ENCODE measurements at places on chromosomes 3 and 15.

- DNase-seq: no peak
Measured at GRCh38 chr3:196634829-196635228, 4.7 kb upstream of the NRROS start.

- DNase-seq: peak; percentile 91
Measured at GRCh38 chr3:100210772-100211135, 50.0 kb upstream of the TBC1D23 start.

GRCh38 chr3:188627652-188628051 lies 473.7 kb downstream of the LPP start:
- DNase-seq: peak; percentile 94

DNA sequence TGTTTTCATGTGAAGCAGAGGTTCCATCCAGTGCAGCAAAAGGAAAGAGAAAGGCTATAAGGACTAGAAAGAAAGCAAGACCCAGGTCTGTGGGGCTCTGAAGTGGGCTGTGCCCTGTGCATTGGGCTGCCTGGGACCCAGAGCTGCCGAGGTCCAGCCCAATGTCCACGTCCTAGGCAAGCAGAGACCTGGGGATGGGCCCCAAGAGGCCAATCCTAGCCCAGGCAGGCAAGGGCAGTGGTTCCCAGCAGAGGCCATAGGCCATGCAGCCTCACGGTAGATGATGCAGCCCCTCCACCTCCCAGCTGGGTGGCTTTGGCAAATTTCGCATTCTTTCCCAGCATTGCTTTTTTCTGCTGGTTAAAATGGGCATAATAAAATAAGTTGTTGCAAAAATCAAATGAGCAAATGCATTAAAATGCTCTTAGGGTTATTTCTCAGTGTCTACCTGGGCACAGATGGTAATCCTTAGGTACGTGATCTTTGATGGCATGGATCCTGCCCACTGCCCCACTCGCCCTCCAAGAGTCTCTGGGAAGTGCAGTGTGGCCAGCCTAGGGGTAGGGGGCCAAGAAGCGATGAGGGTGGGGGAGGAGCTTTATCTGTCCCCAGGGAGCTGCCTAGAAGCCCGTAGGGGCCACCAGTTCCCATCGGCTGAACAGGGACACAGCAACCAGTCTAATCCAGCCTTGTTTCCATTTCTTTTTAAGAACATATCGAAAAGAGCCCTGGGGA lies 22.3 kb upstream of the GP9 start:
- DNase-seq: no peak

GRCh38 chr15:67967871-67968431 lies 86.2 kb upstream of the PIAS1 start:
- peak; percentile 15 for DNase-seq

DNA sequence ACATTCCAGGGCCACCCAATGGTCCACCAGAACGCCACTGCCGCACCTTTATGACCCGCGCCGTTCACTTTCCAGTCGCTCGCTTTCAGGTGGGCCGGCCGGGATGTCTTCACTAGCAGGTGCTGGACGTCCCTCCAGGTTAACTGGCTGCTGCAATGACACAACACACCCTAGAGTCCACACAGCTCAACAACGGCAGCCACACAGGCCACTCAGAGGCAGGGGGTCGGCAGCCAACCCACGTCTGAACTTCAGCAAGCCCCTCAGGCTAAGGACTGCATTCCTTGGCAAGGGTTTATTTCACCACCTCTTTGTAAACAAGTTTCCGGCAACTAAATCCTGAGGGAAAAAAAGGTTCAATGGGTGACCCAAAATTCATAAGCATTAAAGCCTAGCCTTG lies 89.2 kb upstream of the SNRPA1 start:
- no peak for DNase-seq

- peak; percentile 91 for DNase-seq
Measured at GRCh38 chr15:63236272-63236671, 41.1 kb upstream of the APH1B start.

DNA sequence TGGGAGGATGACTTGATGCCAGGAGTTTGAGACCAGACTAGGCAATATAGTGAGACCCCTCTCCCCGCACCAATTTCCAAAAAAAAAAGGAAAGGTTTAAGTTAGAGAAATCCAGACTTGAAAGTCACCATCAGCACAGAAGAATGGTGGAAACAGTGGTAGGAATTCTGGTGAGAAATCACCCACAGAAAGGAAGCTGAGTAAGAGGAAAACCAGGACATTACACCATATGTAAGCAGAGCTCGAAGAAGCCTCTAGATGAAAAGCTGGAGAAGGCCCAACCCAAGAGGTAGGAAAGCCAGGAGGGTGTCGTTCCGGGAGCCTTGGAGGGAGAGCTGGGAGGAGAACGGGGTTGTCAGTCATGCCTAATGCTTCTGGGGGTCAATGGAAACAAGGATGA lies 40.5 kb downstream of the RASGRP1 start:
- peak; percentile 15 for DNase-seq

GRCh38 chr3:171506743-171507319 lies 46.6 kb upstream of the TNIK start:
- DNase-seq: peak; percentile 53

GRCh38 chr3:56069766-56070165 lies 398.5 kb downstream of the ERC2 start:
- no peak for DNase-seq

GRCh38 chr3:30501526-30501925 lies 104.9 kb upstream of the TGFBR2 start:
- no peak for DNase-seq

GRCh38 chr15:74215958-74216357 lies 13.4 kb upstream of the STRA6 start:
- no peak for DNase-seq

- no peak for DNase-seq
Measured at GRCh38 chr3:38740537-38740936, 75.5 kb downstream of the SCN10A start.

- DNase-seq: no peak
Measured at GRCh38 chr3:107446706-107447105, 69.5 kb downstream of the CCDC54 start.

GRCh38 chr3:196803891-196804468 lies 63.7 kb upstream of the SENP5 start:
- DNase-seq: no peak

GRCh38 chr3:122251428-122251827 lies 68.0 kb downstream of the CASR start:
- no peak for DNase-seq

DNA sequence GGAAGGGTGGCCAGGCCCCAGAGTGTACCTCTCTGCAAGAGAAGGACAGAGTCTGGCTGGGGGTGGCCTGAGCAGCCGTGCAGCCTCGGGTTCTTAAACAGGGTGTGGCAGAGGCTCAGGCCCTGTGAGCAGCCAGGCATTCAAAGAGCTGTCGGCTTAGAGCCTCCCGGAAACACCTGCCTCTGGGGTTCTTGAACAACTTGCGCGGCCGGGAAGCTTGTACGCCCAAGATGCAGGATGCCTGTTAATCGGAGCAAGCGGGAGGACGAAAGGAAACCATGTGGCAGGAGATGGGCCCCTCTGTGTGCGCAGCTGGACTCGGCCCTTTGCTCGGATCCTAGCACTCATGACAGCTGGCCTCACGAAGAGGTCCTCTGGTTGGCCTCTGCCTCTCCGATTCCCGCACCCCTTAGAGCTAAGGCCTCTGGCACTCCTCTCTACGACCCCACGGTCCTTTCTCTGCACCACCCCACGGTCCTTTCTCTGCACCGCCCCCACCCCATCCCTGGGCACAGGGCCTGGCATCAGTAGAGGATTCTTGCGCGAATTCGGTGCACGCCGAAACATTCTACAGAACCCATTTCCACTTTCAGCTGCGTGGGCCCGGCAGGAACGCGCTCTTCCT lies 23.9 kb upstream of the TXNRD3 start:
- no peak for DNase-seq

DNA sequence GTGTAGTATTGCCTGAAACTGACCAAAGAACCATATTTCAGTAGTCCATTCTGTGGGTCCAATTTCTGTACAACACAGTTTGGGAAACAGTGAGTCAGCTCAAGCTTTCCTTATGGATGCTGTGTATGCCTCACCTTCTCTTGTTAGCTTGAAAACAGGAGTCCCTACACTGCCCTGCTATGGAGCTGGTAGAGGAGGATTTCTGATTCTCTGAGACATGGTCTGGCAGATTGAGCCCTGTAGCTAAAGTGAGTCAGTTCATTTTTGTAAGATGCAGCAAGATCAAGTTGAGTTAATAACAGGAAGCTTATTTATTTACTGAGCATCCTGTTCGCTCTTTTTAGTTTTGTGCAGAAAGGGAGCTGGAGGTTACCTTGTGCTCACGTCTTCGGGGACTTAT lies 424.1 kb upstream of the RBMS3 start:
- DNase-seq: no peak

DNA sequence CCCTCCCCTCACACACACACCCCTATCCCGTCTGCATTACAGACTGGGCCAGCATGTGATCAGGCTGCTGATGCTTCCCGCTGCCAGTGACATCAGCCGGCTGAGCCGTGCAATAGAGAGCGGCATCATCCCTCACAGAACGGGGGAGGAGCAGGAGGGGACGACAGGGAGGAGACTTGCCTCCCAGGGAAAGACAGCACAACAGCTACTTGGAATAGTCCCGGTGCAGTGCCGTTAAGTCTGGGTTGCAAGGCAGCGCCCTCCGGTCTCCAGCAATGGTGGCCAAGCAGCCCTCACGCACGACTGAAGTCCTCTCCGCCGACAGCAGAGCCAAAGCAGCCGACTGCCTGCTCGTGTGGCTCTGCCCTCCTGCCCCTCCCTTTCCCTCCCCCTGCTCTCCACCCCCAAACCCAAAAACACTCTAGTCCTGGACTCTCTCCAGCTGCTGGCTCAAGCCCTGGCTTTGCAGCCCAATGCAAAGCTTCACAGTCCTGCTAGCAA lies 31.5 kb upstream of the RPS17 start:
- peak; percentile 78 for DNase-seq

GRCh38 chr15:75672646-75673425 lies 25.1 kb downstream of the SNX33 start:
- DNase-seq: peak; percentile 84

- no peak for DNase-seq
Measured at GRCh38 chr3:172347895-172348679, 100.2 kb downstream of the GHSR start.

- no peak for DNase-seq
Measured at GRCh38 chr15:44666210-44667038, 3.0 kb upstream of the SPG11 start.

DNA sequence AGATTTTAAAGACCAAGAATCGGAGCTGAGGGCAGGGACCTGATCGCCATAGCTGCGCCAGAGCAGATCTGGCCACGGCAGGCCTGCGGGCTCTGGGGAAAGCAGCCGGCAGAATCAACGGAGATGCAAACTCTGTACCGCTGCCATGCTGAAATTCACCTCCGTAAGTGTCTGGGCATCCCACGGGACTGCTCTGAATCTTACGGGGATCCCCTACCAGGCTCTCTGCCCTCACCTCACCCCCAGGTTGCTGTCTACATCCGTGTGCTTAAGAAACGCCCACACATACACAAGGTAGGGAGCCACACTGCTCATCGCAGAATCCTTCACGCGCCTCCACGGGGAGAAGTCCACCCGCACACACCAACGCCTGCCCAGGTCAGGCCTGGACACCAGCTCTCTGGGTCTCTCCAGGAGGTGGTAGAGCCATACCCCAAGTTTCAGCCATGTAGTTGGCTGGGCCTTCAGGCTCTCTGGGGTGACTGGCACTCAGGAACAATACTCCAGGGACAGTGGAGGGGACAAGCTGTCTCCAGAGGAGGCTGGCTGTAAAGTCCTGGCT lies 33.5 kb downstream of the FAM174B start:
- no peak for DNase-seq

DNA sequence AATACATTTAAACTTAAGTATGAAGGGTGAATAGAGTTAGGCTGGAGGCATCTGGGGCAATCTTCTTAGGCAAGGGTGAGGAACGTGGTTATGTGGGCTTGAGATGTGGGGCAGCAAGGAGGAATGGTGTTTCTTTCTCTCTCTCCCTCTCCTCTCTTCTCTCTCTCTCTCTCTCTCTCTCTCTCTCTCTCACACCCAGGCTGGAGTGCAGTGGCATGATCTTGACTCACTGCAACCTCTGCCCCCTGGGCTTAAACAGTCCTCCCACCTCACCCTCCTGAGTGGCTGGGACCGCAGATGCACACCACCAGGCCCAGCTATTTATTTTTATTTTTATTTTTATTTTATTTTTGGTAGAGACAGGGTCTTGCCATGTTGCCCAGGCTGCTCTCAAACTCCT lies 4.0 kb upstream of the MGA start:
- DNase-seq: peak; percentile 64

GRCh38 chr15:81157195-81157938 lies 23.3 kb downstream of the CFAP161 start:
- DNase-seq: no peak

DNA sequence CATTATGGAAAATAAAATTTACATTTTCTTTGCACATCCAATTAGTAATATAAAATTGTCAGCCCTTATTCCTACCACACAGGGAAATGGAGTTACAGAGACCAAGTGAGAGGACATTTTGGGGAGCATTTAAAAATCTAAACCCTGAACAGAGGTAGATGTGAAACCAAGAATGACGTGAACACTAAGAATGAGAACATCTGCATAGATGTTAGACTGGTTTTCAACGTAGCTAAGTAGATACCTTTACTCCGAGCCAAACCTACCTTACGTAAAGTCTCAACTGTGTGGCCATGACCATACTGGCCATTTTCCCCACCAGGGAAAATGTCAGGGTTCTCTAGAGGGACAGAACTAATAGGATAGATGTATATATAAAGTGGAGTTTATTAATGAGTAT lies 51.4 kb upstream of the THBS1 start:
- no peak for DNase-seq

GRCh38 chr3:14256561-14257342 lies 78.1 kb downstream of the LSM3 start:
- DNase-seq: no peak

GRCh38 chr3:99536555-99537314 lies 101.7 kb upstream of the COL8A1 start:
- no peak for DNase-seq

DNA sequence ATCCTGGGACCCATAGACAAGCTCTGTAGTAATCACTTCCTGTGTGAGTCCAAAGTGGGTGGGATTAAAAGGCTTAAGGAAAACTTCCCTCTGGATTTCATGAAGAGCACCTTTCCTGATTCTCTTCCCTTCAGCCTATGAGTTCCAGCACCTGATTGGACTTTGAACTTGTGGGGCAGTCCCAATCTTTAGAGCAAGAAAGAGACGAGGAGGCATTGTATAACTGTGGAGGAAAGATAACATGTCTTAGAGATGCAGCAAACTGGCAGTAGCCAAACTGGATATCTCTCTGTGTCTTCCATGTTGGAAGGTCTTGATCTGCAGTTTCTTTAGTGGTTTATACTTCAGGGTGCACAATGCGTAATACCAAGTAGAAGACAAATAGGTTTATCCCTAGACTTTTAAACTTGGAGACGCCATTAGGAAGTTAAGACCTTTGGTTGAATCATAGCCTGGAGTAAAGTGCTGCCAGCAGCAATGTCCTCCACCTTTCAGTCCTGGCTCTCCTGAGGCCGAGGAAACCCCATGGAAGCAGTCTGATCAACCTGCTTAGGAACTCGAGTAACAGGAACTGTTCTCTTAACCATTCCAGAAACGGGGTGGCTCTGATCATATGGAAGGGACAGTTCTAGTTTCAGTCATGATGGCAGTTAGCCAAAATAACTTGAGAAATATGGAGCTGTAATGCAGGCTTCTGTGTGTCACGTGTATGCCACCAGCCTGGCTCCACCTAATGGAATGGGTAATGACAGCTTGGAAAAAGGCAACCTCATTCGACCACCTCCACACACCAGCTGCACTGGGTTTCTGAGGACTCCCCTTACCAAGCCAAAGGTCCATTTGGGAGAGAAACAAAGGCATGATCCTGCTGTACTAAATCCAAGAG lies 4.7 kb downstream of the EIF1B start:
- DNase-seq: no peak

- DNase-seq: no peak
Measured at GRCh38 chr3:153590051-153590450, 428.0 kb downstream of the RAP2B start.

Data from HCEC 1CT (cell line).